ENCODE measurements at places on chromosomes 5 and 9. TPM values are rescaled to one million over a fixed set of nuclear protein-coding genes. Genes with fewer than 3 reads are reported as not detected.

ARL14EPL gene
- total RNA-seq = not detected

CPLANE1 gene
- total RNA-seq = 8.4 TPM

ZFP2 gene
- 0.89 TPM for total RNA-seq

RPL35 gene
- total RNA-seq = 890 TPM

GAS1 gene
- 0.74 TPM for total RNA-seq

DNA sequence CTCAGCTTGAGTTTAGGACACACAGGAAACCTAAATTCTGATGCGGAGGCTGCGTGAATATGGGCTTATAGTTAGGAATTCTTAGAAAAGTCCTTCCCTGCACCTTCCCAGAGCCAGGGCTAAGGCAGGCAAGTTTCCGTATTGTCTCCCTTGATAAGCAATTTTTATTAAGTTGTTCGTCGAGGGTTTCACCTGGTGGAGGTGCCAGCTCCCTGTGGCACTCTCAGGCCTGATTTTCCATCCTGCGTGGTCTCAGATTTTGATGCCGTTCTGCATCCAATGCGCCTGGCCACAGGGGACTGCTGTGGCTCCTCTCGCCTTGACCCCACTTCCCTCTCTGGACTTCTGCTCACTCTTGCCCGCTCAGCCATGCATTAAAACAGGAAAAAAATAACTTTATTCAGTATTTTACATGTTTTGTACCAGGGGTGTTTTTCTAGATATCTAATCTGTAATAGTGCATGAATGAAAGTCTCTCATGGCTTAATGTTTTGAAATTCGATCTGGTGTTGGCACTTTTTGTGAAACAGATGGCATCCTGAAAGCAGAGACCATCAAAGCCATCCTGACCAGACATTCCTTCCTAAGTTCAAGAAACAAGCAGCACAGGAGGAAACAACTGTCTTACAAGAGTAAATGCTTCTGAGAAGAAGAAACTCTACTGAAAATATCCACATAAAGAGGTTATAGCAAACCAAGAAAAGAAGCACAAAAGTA is 50.7 kb downstream of the TRIP13 start:
- H3K4me1 ChIP-seq = peaks cover 3% of the 10 kb centered on the region
- no peak for DNase-seq
- H3K27ac ChIP-seq = no peak overlapping the region
- H3K4me3 ChIP-seq = no peak overlapping the region
- peaks cover 13% of the 10 kb centered on the region for H3K27me3 ChIP-seq

DNA sequence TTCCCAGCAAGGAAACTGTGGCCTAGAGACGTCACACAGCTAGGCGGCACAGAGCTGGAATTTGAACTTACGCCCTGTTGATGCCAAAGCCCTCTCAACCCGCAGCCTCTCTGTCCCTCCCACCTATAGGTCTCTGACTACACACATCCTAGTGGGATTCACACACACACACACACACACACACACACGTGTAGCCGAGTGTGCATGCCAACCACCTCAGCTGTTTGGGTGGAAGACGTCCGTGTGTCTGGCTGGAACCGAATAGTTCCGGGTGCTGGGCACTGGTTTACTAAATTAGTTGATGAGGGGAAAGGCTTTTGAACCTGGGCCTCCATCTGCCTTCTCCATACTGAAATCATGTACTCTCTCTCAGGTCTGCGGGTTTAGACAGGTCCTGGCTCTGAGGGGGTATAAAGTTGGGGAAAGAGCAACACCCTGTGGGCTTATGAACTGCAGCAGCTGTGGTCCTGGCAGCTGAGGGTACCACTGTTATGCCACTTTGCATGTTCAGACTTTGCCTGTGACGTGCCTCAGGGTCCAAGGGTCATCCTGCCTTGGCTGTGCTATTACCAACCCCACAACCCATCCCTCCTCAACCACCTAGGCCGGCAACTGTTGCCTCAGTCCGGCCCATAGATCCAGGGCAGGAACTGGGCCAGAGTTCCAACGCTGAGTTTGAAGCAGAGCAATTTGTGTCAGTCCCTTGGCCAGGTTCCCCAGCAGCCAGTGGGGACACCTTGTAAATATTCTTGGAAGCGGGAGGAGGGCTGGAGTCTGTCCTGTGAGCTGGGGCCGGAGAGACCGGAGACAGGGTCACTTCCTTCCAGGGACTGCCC is 50.5 kb downstream of the PSD2 start:
- peaks cover 14% of the 10 kb centered on the region for H3K27me3 ChIP-seq
- no peak overlapping the region for H3K4me3 ChIP-seq
- no peak overlapping the region for H3K27ac ChIP-seq
- no peaks in the 10 kb centered on the region for H3K4me1 ChIP-seq
- no peak for DNase-seq
- no peaks in the 10 kb centered on the region for H3K36me3 ChIP-seq

- no peaks in the 10 kb centered on the region for H3K36me3 ChIP-seq
- H3K4me3 ChIP-seq = no peak overlapping the region
- DNase-seq = no peak
- H3K27me3 ChIP-seq = no peaks in the 10 kb centered on the region
- no peaks in the 10 kb centered on the region for H3K4me1 ChIP-seq
Observed at GRCh38 chr9:37430841-37431597, 8.5 kb downstream of the GRHPR start.

- H3K27me3 ChIP-seq = no peaks in the 10 kb centered on the region
- H3K27ac ChIP-seq = no peak overlapping the region
- no peaks in the 10 kb centered on the region for H3K4me1 ChIP-seq
- no peak for DNase-seq
Observed at GRCh38 chr9:95429096-95429495, 87.7 kb downstream of the PTCH1 start.

Measured in colonic mucosa (tissue), 4 donors.